ENCODE measurements at places on chromosomes 3 and 15.

GRCh38 chr15:60795889-60796288 lies 316.9 kb upstream of the ICE2 start:
- DNase-seq: no peak

GRCh38 chr3:139118835-139119234 lies 74.1 kb upstream of the PRR23C start:
- no peak for DNase-seq

- no peak for DNase-seq
Observed at GRCh38 chr3:170714562-170715535, 129.0 kb upstream of the SLC7A14 start.

DNA sequence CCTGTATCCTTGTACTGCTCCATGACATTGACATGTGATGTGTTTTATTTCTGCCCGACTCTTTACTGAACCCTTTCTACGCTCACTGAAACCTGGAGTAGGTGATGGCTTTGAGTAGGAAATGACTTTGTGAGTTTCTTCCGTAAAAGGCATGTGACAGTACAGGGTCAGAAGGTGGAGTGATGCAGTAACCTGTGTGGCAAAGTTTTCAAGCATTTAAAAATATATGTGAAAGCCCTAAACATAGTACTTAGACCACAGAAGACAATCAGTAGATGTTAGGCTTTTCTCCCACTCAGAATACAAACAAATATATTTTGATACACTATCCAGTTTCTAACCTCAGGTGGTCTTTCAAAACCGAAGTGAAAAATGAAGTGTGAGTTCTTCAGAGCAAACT lies 31.3 kb upstream of the SACM1L start:
- DNase-seq: no peak

All from hematopoietic multipotent progenitor cell treated with erythropoietin and hydrocortisone succinate and interleukin-3 and kit ligand, for 15 days (in vitro differentiated cells).